ENCODE measurements at places on chromosomes 3 and 15.

- DNase-seq: no peak
These were observed 36.4 kb downstream of the ZDHHC3 start for GRCh38 chr3:44939581-44940036.

GRCh38 chr3:187082758-187083375 is 56.4 kb downstream of the RPL39L start:
- no peak for DNase-seq

GRCh38 chr3:52240886-52241370 is 2.0 kb upstream of the TWF2 start:
- DNase-seq: no peak

- peak; percentile 28 for DNase-seq
These were observed 97.2 kb downstream of the CHST2 start for GRCh38 chr3:143216709-143217182.

GRCh38 chr3:132135628-132136333 is 101.0 kb upstream of the CPNE4 start:
- peak; percentile 10 for DNase-seq

DNA sequence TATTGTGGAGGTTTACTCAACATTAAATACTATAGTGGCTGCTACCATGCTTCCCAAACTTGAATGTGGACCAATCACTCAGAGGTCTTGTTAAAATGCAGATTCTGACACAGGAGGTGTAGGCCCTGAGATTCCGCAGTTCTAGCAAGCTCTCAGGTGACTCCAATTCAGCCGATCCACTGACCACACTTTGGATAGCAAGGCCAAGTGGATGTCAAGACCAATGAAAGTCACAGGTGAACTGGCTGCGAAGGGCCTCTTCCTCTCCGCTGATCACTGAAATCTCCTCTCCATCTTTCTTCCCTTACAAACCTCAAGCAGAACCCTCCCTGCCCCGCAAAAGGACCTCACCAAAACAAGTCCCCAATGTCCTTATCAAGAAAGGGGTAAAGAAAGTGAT is 9.2 kb upstream of the CHST2 start:
- DNase-seq: no peak

- no peak for DNase-seq
These were observed 61.8 kb downstream of the PCCB start for GRCh38 chr3:136311968-136312367.

GRCh38 chr15:85870216-85871014 is 75.7 kb upstream of the KLHL25 start:
- DNase-seq: no peak

DNA sequence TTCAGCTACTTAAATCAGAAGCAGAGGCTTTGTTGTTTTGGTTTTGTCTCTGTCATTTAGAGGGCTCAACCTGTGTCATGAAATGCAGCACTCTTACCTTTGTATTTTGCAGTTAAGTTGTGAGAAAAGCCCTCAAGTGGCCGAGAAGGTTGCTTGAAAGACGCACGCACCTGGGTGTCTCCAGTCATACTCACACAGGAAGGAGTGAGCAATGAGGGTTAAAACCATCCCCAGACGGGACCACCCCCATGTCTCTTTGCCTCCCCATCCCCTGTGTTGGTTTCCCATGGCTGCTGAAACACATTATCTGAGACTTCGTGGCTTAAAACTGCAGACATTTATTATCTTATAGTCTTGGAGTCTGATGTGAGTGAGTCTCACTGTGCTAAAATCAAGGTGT is 376.1 kb upstream of the CFAP20DC start:
- DNase-seq: no peak

- DNase-seq: no peak
These were observed 26.8 kb downstream of the FNDC3B start for GRCh38 chr3:172065967-172066762.

DNA sequence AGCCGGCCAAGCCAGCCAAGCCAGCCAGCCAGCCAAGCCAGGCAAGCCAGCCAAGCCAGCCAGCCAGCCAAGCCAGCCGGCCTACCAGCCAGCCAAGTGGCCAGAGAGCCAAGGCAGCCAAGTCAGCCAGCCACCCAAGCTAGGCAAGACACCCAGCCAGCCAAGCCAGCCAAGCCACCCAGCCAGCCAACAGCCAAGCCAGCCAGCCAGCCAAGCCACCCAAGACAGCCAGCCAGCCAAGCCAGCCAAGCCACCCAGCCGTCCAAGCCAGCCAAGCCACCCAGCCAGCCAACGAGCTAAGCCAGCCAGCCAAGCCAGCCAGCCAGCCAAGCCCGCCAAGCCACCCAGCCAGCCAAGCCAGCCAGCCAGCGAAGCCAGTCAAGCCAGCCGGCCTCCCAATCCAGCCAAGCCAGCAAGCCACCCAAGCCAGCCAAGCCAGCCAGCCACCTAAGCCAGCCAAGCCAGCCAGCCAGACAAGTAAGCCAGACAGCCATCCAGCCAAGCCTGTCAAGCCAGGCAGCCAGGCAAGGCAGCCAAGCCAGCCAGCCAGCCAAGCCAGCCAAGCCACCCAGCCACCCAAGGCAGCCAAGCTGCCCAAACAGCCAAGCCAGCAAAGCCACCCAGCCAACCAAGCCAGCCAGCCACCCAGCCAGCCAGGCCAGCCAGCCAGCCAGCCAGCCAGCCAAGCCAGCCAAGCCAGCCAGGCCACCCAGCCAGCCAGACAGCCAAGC is 200.5 kb downstream of the GOLGA6L6 start:
- no peak for DNase-seq

DNA sequence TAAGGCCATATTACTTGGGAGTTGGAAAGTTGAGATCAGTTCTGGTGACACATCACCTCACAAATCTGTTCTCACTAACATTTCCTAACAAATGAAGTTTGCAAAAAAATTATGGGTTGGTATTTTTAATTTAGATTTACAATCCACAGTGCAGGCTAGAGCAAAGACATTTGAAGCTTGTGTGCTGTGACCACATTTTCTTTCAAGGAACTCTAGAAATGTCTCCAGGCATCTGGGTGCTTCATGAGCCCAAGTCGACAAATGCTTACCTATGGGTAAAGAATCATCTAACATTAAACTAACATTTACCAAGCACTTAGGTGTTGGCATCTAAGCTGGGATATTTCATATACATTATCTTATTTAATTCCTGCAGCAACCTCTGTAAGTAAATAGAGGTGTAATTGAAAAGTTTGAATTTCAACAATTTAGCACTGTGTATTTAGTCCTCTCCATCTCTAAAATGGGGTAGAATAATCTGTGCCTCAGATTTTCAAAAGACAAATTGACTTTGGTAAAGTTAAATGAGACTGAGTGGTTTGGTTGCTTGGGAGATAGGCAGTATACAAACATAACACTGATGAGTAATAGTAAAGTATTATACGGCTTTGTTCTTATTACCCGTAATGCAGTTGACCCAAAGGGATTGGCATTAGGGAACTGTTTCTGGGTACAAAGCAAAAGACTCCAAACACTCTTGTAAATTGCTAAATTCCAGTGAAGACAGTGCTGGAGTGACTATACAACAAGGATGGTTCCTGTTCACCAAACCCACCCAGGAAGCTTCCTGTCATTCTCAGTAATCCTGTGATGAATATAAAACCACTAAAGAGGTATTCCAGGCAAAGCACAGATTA is 162.5 kb downstream of the TPRG1 start:
- peak; percentile 6 for DNase-seq
